ENCODE measurements at places on chromosomes 16 and 17. TPM values are rescaled to one million over a fixed set of nuclear protein-coding genes. Genes with fewer than 3 reads are reported as not detected.

NEUROD2 gene
- not detected for polyA plus RNA-seq

SLFN12 gene
- 1.8 TPM for polyA plus RNA-seq

CACNB1 gene
- 0.45 TPM for polyA plus RNA-seq

DNA sequence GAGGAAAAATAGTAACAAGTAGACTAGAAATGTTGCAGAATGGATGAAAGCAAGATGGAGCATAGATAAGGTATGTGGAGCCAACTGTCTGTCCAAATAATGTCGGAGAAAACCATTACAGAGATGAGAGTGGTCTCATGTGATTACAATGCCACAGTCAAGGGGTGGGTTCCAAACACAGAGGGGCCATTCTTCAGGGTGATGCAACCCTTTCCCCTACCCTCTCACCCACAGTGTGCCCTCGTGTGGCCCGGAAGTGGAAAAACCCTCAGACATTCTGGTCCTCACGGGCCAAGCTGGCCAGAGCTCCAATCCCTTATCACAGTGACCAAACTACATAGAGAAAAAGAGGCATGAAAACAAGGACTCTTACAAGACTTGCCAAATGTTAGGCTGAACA lies 17.7 kb upstream of the HS3ST3A1 start:
- no peaks in the 10 kb centered on the region for H3K36me3 ChIP-seq
- DNase-seq, result no peak
- H3K4me3 ChIP-seq, result no peak overlapping the region
- H3K27ac ChIP-seq, result no peak overlapping the region
- no peaks in the 10 kb centered on the region for H3K4me1 ChIP-seq

- H3K4me3 ChIP-seq, result no peak overlapping the region
- H3K4me1 ChIP-seq, result no peaks in the 10 kb centered on the region
- DNase-seq, result peak; percentile 2
- H3K36me3 ChIP-seq, result no peaks in the 10 kb centered on the region
- no peaks in the 10 kb centered on the region for H3K27me3 ChIP-seq
- H3K27ac ChIP-seq, result no peak overlapping the region
Measured at GRCh38 chr16:60945225-60945624, 1091.0 kb downstream of the CDH8 start.

- no peaks in the 10 kb centered on the region for H3K36me3 ChIP-seq
- no peak for DNase-seq
- H3K27ac ChIP-seq, result peak overlapping the region; percentile 83
- no peaks in the 10 kb centered on the region for H3K4me1 ChIP-seq
- H3K27me3 ChIP-seq, result no peaks in the 10 kb centered on the region
Measured at GRCh38 chr17:50903604-50904517, 37.7 kb upstream of the TOB1 start.

- no peak overlapping the region for H3K27ac ChIP-seq
- H3K4me1 ChIP-seq, result no peaks in the 10 kb centered on the region
- H3K27me3 ChIP-seq, result no peaks in the 10 kb centered on the region
- no peak for DNase-seq
- H3K4me3 ChIP-seq, result no peak overlapping the region
Measured at GRCh38 chr16:13093661-13094060, 192.3 kb downstream of the SHISA9 start.

Measured in small intestine (tissue), 16 donors.